ENCODE measurements at places on chromosomes 4 and X. TPM values are rescaled to one million over a fixed set of nuclear protein-coding genes. Genes with fewer than 3 reads are reported as not detected.

The TLR3 gene
- 2.3 TPM for total RNA-seq

The SLC10A4 gene
- 0.35 TPM for total RNA-seq

The SPATA4 gene
- total RNA-seq = 0.22 TPM

The HSFX3 gene
- 0.59 TPM for total RNA-seq

The EVC2 gene
- 1.3 TPM for total RNA-seq

The KLHL15 gene
- 5.1 TPM for total RNA-seq

The SUPT20HL2 gene
- total RNA-seq = not detected

The TMEM47 gene
- total RNA-seq = 32.1 TPM

The ZNF595 gene
- 5.3 TPM for total RNA-seq

The ZNF41 gene
- total RNA-seq = 15.4 TPM

The HSFX4 gene
- 0.30 TPM for total RNA-seq

Data from cardiac septum (tissue), 1 donor.